CD8-positive, alpha-beta memory T cell (primary cell): ENCODE measurements at places on chromosomes 2 and 18.

DNA sequence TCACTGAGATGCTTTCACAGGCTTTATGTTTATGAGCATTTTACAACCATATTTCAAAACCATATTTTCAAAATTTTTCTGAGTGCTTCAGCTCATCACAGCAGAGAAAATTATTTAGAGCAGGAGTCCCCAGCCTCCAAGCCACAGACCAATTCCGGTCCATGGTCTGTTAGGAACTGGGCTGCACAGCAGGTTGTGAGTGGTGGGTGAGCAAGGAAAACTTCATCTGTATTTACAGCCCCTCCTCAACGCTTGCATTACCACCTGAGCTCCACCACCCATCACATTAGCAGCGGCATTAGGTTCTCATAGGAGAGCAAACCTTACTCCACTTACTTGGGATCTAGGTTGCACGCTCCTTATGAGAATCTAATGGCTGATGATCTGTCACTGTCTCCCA, 165.6 kb downstream of the SEPTIN10 start:
- DNase-seq, result no peak

DNA sequence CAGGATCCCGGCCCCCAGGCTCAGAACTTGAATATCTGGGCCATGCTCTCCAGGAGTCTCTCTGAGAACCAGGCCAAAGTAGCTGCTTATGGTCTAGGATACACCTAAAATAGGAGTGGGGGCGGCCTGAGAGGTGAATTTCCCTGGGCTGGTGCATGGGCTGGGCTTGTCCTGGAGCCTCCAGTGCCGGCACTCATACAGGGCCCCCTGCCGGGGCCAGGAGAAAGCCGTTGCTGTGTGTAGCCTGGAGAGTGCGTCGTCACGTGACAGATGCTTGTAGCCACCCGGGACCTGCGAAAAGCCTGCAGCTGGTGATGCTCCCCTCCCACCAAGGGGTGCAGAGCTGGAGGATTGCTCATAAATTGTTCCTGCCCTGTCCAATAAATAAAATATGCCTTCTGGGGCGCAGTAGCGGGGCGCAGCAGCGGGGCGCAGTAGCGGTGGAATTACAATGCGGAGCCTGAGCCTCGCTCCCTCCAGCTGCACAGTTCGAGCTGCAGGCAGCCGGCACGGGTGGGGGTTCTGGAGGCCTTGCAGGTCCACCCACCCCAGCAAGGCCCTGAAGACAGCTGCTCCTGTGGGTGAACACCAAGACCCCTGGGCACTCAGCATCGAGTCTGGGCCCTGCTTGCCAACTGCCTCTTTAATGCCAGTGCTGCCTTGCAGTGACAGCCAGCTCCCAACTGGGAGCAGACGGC, 289.9 kb downstream of the NDUFA10 start:
- no peak for DNase-seq

DNA sequence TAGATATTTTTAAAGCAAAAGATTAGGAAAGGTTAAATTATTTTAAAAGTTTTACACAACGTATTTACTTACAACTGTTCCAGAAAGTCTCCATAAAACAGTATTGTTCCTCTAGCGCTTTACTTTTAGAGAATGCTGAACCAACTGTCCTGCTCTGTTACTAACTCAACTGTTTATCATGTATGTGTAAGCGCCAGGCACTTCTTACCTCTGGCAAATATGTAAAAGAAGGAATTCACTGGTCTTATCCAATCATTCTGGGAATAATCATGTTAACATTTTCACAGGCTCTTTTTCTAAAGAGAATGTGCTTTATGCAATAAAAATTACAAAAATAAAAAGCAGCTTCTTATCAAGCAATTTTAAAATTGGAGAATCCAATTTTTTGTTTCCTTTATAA, 68.0 kb downstream of the COBLL1 start:
- no peak for DNase-seq

DNA sequence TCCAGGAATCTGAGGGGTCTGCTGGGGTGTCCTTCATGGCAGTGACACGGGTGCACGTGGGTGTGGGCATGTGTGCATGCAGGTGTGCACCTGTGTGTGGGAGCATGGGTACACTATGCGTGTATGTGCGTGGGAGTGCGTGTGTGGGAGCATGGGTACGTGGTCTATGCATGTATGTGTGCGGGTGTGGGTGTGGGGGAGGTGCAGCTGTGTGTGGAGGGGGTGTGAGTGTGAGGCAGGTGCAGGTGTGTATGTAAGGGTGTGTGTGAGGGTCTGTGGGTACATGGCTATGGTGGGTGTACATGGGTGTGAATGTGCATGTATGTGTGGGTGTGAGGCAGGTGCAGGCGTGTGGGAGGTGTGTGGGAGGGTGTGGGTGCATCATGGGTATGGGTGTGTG, 36.3 kb downstream of the EIPR1 start:
- no peak for DNase-seq

- DNase-seq, result no peak
Observed at GRCh38 chr2:60067006-60067405, 486.4 kb downstream of the BCL11A start.

DNA sequence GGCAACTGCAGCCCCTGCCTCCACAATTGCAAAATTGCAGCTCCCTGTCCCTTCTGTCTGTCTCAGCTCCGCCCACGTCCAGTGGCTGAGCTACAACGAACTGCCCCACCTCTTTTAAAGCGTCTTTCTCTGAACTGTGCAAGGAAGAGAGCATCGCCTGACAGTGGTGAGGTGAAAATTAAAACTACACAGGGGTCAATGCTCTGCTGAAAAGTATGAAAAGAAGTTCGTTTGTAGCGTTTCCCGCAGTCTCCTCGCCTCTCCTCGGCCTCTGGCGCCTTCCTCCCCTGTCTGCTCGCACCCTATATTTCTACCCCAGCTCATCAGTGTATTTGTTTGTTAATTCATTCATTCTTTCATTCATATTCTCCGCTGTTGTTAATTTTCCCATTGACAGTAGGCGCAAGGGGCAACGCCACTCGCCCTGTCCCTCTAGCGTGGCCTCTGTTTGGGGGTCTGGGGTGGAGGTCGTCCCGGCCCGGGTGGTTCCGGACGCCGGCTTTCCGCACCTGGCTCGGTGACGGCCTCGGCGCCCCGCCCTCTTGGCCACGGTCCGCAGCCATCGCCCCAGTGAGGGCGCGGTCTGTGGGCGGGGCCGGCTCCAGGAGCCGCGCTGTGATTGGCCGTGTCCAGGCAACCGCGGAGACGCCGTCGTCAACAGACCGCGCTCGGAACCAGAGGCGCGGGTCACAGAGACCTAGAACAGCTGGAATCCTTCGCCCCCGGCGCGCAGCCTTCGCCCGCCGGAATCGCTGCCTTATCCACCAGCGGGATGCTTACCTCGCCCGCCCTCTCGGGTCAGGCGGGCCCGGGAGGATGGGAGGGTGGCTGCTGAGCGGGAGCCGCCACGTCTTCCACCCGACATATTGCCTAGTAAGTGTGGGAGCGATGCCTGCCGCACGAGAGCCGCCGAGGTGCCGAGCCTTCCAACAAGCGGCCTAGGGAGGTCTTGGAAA, at the start of gene VWA3B:
VWA3B (plus strand) TSS at position 677 of the 956 bp plus-strand sequence. CDS start 5,926 bp downstream, outside the sequence.
- no peak for DNase-seq

DNA sequence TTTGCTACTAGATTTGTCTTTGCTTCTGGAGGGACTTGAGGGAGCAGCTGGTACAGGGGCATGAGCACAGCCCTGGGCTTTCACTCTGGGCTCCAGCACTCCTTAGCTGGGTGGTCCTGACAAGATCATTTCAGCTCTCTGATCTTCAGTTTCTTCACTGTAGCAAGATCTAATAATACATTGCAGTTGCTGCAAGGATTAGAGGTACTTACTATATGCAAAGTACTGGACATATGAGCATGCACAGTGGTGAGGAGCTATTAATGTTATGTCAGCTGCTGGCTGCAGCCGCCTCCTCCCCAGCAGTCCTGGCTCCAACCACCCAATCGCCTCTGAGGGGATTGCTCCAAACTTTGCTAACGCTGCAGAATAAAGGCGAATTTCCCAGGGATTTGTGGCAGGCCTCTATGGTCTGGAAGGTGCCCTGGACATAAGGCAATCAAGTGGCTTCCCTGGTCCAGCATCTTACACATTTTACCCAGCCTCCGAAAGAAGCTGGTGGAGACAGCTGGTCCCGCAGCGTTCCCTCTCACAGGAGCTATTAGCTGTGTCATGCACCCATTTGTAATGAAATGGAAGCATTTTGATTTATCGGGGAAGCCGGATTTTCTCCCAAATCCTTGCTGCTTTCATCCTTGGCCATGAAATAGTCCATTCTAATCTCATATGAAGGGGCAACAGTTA, 96.7 kb downstream of the RHOB start:
- DNase-seq, result no peak

DNA sequence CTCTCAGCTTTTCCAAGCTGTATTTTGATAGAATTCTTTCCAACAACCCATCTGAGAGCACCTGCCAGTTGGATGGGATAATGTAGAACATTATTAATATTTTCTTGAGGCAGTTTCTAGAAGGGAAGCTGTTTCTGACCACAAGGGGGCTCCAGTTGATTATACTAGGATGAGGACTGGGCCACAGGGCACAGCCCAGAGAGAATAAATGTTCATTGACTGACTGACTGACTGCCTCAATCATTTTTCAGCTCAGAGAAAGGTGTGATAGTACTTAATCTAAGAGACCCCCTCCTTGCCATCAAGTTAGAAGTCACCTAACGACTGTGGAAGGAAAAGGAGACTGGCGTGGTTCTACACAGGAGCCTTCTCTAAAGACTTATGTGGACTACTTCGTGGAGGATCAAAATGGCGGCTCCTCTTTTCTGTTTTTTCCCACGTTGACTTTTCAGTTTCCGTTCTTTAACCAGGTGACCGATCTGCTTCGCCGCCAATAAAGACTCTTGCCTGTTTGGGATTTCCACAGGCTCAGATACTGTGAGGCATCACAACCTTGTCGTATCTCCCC, 31.9 kb upstream of the CREG2 start:
- DNase-seq, result peak; percentile 34

DNA sequence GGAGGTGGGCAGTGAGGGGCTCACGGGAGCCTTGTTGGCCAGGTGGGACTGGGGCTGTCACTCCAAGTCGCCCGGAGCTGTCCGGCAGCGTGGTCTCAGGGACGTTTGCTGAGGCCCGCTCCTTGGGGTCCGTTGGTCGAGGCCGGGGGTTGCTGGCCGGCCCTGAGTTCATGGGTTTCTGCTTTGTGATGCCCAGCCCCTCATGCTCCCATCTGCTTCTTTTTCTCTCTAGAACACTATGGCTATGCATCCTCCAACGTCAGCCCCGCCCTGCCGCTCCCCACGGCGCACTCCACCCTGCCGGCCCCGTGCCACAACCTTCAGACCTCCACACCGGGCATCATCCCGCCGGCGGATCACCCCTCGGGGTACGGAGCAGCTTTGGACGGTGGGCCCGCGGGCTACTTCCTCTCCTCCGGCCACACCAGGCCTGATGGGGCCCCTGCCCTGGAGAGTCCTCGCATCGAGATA, 14.5 kb downstream of the NFATC1 start:
- DNase-seq, result peak; percentile 34

DNA sequence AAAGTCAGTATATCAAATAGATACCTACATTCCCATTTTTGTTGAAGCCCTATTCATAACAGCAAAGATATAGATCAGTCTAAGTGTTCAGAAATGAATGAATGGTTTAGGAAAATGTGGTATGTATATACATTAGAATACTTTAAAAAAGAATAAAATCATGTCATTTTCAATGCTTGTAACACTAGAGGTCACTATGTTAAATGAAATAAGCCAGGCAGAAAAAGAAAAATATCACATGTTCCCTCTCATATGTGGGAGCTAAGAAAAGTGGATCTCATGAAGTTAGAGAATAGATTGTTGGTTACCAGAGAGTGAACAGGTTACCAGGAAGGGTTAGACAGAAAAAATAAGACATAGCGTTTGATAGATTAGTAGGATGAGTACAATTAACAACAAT, 1111.0 kb upstream of the SLC39A10 start:
- no peak for DNase-seq

DNA sequence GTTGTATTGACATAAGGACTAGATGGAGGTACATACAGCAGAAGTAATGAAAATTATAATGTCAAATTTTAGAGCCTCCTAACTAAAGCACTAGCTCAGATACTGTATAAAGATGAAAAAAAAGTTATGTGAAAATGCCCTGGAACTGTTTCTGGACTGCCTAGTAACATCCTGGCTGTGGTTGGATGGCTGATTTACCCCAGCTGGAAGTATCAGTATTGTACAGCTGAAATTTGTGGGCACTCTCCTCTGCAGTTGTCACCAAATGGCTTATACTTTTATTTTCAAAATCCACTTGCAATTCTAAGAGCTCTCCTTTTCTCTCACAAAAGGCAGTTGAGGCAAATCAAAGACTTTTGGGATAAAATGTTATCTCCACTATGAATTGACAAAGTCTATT, 239.2 kb downstream of the RPIA start:
- no peak for DNase-seq

GRCh38 chr2:234590076-234590475, 93.2 kb upstream of the ARL4C start:
- DNase-seq, result no peak

DNA sequence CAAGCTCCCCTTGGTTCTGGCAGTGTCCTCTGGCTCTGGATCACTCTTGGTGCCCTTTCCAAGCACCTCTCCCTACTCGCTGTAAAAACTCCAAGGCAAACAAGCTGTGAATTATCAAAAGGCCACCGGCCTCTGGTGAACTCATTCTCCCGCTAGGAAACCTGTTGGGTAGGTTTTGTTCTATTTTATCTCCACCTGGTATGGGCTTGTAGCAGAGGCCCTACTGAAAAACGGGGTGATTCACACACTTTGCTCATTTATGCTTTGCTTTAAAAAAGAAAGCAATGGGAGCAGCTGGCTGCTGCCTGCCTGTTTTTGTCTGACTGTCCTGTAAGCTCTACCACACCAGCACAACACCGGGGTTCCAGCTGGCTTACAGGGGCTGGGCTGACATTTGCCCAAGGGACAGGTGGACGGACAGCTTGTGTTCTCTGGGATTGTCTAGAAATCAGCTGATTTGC, 56.8 kb downstream of the SH3BP4 start:
- no peak for DNase-seq

- no peak for DNase-seq
Observed at GRCh38 chr2:221286406-221286805, 285.7 kb downstream of the EPHA4 start.

GRCh38 chr2:231008131-231008530, 12.2 kb downstream of the SPATA3 start:
- no peak for DNase-seq

DNA sequence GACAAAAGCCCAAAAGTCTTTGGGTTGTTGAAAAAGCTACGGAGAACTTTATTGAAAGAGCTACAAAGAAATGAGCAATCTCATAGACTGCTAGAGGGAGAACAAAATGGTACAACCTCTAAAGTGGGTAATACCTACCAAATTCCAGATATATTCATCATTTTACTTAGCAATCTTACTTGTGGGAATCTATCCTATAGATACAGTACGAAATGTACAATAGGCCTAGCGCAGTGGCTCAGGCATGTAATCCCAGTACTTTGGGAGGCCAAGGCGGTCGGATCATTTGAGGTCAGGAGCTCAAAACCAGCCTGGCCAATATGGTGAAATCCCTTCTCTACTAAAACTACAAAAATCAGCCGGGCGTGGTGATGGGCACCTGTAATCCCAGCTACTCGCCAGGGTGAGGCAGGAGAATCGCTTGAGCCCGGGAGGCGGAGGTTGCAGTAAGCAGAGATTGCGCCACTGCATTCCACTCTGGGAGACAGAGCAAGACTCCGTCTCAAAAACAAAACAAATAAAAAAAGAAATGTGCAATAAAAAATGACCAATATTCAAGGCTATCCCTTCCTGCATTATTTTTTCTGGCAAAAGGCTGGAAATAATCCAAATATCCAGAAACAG, 10.1 kb downstream of the EXOC6B start:
- DNase-seq, result no peak

GRCh38 chr2:197122821-197123220, 187.8 kb downstream of the ANKRD44 start:
- no peak for DNase-seq

GRCh38 chr18:56233595-56233994, 404.8 kb downstream of the TXNL1 start:
- no peak for DNase-seq

- no peak for DNase-seq
Observed at GRCh38 chr2:6730649-6731532, 134.8 kb downstream of the CMPK2 start.
